ENCODE measurements at places on chromosomes 13 and 19. TPM values are rescaled to one million over a fixed set of nuclear protein-coding genes. Genes with fewer than 3 reads are reported as not detected.

GRCh38 chr13:76036176-76036575 lies 400.0 kb downstream of the LMO7 start:
- DNase-seq: no peak

- DNase-seq: no peak
Measured at GRCh38 chr13:50274181-50274580, 258.9 kb downstream of the KCNRG start.

GRCh38 chr13:39417131-39417530 lies 185.9 kb downstream of the LHFPL6 start:
- DNase-seq: no peak

Gene FFAR2
- not detected for total RNA-seq

Gene FAAP24
- 4.2 TPM for total RNA-seq

Gene TEKTIP1
- total RNA-seq: 1.1 TPM

Gene PET100
- 105 TPM for total RNA-seq

Gene PRTN3
- total RNA-seq: 0.39 TPM
